ENCODE measurements at places on chromosomes 16 and 17. TPM values are rescaled to one million over a fixed set of nuclear protein-coding genes. Genes with fewer than 3 reads are reported as not detected.

DNA sequence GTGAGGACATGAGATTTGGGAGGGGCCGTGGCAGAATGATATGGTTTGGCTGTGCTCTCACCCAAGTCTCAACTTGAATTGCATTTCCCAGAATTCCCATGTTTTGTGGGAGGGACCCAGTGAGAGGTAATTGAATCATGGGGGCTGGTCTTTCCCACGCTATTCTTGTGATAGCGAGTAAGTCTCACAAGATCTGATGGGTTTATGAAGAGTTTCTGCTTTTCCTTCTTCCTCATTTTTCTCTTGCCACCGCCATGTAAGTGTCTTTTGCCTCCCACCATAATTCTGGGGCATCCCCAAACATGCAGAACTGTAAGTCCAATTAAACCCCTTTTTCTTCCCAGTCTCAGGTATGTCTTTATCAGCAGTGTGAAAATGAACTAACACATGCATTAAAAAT, 40.6 kb downstream of the CCT6B start:
- no peaks in the 10 kb centered on the region for H3K36me3 ChIP-seq
- no peak overlapping the region for H3K27ac ChIP-seq
- no peaks in the 10 kb centered on the region for H3K4me1 ChIP-seq
- H3K27me3 ChIP-seq = no peaks in the 10 kb centered on the region

GRCh38 chr17:1299552-1300370, 20.3 kb downstream of the TRARG1 start:
- H3K4me3 ChIP-seq = no peak overlapping the region
- no peak overlapping the region for H3K27ac ChIP-seq
- no peaks in the 10 kb centered on the region for H3K4me1 ChIP-seq

GRCh38 chr17:44610871-44611270, 45.4 kb upstream of the MEIOC start:
- H3K4me1 ChIP-seq = no peaks in the 10 kb centered on the region
- H3K4me3 ChIP-seq = no peak overlapping the region
- no peaks in the 10 kb centered on the region for H3K27me3 ChIP-seq

DNA sequence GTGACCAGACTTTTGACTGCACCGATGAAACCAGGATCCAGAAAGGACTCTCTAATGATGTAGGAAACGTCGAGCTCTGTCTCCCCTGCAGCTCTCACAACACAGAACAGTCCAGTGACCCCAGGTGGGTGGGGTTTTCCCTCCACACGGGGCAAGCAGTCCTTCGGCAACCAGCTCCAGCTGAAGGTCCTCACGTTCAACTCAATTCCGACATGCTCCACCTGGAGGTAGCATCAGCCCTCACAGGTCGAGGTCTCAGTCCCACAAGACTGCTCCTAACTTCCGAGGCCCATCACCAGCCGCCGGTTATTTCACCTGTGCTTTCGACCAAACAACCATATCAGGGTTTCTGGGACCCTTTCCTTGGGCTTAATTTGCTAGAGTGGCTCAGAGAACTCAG, 28.2 kb downstream of the ITGAE start:
- H3K27ac ChIP-seq = no peak overlapping the region
- H3K36me3 ChIP-seq = no peaks in the 10 kb centered on the region
- H3K27me3 ChIP-seq = no peaks in the 10 kb centered on the region
- no peak overlapping the region for H3K4me3 ChIP-seq

GRCh38 chr16:85062323-85062722, 34.7 kb downstream of the KIAA0513 start:
- peaks cover 3% of the 10 kb centered on the region for H3K36me3 ChIP-seq
- no peak overlapping the region for H3K27ac ChIP-seq
- H3K4me1 ChIP-seq = peaks cover 16% of the 10 kb centered on the region
- no peak overlapping the region for H3K4me3 ChIP-seq

DNA sequence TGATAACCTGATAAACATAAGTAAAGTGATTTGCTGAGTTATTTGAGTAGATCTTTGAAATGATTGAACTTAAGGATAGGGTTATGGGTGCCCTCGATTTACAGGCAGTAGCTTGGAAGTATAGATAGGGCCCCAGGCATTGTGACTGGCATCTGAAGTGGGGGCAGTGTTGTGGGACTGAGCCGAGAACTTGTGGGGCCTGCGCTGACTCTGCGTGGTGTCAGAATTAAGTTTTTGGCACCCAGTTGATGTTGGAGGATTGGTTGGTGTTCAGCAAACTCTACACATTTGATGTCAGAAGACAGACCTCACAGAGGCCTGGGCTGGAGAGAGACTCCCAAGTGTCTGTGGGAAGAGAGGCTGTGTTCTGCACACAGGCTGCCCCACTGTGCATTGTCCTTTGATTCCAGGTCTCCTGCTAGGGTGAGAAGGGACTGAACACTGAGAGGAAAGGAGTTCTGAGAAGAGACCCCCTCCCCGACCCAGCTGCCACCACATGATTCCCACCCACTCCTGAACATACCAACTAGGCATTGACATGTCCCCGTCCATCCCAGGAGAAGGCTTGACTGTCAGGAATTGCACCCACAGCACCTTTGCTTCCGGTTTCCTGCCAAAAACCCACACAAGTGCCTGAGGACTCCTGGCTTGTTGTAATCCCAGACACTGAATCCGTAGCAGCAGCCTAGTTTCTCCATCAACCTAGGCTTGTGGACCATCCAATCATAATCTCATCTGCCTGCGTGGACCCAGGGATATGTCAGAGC, 4.5 kb downstream of the ZNF267 start:
- H3K36me3 ChIP-seq = no peaks in the 10 kb centered on the region
- H3K4me3 ChIP-seq = no peak overlapping the region
- H3K4me1 ChIP-seq = peaks cover 76% of the 10 kb centered on the region
- H3K27ac ChIP-seq = peak overlapping the region; percentile 42
- DNase-seq = no peak
- H3K27me3 ChIP-seq = no peaks in the 10 kb centered on the region

DNA sequence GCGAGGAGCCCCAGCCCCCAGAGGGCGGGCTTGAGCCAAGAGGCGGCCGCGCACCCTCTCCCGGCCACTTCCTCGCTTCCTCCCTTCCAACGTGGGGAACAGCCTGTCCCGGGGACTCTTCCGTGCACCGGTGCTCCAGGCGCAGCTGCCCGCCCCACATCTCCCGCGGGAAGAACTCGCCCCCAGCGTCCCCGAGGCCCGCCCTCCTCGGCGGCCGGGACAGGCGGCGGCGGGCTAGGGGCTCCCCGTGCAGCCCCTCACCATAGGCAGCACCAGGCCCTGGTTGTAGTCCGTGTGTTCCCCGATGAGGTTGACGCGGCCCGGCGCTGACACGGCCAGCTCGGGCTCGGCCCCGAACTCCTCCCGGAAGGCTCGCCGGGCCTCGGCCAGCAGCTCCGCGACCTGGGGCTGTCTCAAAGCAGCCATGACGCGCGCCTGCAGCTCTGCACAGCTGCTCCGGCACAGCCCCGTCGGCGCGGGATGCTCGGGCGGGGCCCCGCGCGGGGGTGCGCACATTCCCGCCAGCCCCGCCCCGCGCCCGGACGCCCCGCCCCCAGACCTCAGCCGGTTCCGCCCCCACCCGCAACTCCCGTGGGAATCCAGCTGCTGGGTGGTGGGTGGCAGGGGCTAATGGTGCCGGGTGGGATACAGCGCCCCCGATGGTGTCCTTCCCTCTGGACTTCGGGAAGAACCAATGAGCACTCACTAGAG, at the start of gene GALK1:
Gene GALK1, minus strand, starts transcription at position 482 of the 711 bp plus-strand sequence. Its CDS starts 56 bp downstream, at position 426.
- peaks cover 6% of the 10 kb centered on the region for H3K36me3 ChIP-seq
- H3K4me1 ChIP-seq = peaks cover 17% of the 10 kb centered on the region
- peak within 1 kb of the TSS; percentile 58 for H3K27ac ChIP-seq

GRCh38 chr17:82095777-82096708, 2.0 kb downstream of the FASN start:
- no peaks in the 10 kb centered on the region for H3K4me1 ChIP-seq
- no peak overlapping the region for H3K27ac ChIP-seq
- no peak overlapping the region for H3K4me3 ChIP-seq
- H3K36me3 ChIP-seq = peaks cover 30% of the 10 kb centered on the region
- H3K27me3 ChIP-seq = no peaks in the 10 kb centered on the region

- H3K27ac ChIP-seq = no peak overlapping the region
- no peaks in the 10 kb centered on the region for H3K4me1 ChIP-seq
- no peaks in the 10 kb centered on the region for H3K36me3 ChIP-seq
These were observed 15.0 kb upstream of the SCIMP start for GRCh38 chr17:5249615-5250014.

DNA sequence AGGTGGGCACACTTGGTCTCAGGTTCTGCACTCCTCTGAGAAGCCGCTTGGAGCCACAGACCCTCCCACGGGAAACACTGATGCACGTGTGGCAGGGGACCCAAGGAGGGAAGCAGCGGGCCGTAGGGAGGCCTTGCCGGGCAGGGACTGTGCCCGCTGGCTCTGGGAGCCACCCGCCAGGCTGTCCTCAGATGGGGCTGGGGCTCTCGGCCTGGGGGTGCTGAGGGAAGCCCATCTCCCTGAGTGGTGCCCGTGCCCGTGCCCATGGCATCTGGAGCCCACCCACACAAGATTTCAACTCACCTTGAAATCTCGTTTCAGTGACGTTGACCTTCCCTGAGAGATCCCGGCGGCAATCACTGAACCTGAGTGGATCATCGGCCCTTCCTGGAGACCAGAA, 12.6 kb upstream of the CCDC154 start:
- no peak overlapping the region for H3K4me3 ChIP-seq
- peaks cover 85% of the 10 kb centered on the region for H3K36me3 ChIP-seq
- H3K27me3 ChIP-seq = no peaks in the 10 kb centered on the region

DNA sequence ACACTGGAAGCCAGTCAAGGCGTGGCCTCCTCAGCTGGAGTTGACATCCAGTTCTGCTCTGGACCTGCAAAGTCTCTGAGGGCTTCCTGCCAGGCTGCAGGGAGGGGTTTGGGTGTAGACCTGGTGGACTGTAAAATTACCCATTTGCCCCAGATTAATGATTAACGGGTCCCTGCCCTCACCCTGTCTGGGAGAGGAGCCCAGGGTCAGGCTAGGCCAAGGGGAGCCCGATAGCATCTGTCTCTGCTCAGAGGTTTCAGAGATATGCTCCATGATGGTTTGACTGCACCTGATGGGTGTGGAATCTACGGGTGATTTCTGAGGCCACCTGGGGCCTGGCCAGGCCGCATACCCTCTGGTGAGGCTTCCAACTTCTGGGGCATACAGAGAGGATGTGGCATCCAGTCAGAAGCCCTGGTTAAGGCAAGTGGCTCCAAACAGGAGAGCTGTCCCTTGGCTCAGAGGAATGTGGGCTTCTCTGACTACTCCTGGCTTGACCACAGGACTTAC, 11.2 kb downstream of the PPY start:
- H3K27me3 ChIP-seq = peaks cover 14% of the 10 kb centered on the region
- H3K4me3 ChIP-seq = no peak overlapping the region
- H3K36me3 ChIP-seq = no peaks in the 10 kb centered on the region

DNA sequence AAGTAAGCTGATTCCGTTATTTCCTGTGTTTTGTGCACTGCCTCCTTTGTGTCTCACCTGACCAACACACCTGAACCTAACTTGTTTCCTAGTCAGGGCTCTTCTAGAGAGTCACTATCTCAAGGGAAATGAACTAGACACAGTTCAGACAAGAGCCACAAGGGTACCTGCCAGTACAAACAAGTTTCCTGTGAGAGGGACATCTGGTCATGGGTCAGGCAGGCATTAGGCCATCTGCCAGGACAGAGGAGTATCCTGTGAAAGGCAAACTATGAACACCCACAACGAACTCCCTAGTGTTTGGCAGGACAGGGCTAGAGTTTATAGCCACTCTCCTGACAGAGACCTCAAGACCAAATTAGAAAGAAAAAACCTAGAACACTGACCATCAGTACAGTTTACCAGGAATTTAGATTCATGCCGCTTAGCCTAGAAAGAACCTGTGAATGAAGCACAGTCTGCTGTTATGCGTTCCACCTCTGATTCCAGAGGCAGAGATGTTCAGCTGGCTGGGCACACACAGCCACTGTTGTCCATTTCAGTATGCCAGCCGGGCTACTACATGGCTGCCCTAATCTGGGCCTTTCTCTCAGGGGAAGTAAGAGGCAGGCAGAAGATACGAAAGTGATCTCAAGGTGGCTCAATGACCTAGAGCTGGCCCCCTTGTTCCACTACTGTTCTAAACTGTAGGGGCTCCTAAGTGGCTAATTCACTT, 20.7 kb upstream of the GLG1 start:
- no peaks in the 10 kb centered on the region for H3K27me3 ChIP-seq
- H3K36me3 ChIP-seq = peaks cover 68% of the 10 kb centered on the region
- H3K4me1 ChIP-seq = peaks cover 7% of the 10 kb centered on the region

- no peaks in the 10 kb centered on the region for H3K27me3 ChIP-seq
- no peak for DNase-seq
- H3K4me3 ChIP-seq = no peak overlapping the region
These were observed 66.7 kb downstream of the GTF3C1 start for GRCh38 chr16:27483088-27483437.

GRCh38 chr17:14882131-14882530, 383.0 kb downstream of the PMP22 start:
- DNase-seq = no peak
- H3K36me3 ChIP-seq = no peaks in the 10 kb centered on the region
- H3K4me3 ChIP-seq = no peak overlapping the region
- H3K4me1 ChIP-seq = no peaks in the 10 kb centered on the region

GRCh38 chr16:54290833-54291655, 4.5 kb upstream of the IRX3 start:
- H3K4me1 ChIP-seq = no peaks in the 10 kb centered on the region
- peaks cover 44% of the 10 kb centered on the region for H3K27me3 ChIP-seq
- no peak overlapping the region for H3K27ac ChIP-seq
- no peak overlapping the region for H3K4me3 ChIP-seq

DNA sequence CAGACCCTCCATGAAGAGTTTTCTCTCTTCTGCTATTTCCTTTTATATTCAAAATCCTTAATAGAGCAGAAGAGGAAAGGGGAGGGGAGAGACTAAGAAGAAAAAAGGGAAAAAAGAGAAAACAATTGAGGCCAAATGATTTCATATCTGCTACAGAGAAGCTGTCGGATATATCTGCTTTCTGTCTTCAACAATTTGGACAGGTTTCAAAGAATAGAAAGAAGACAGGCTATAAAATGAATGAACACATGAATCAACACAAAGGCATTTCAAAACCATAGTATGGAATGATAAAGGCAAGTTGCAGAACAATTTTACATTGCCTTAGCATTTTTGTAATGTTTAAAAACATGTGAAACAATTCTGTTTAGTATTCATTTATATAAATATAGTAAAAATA, 4.7 kb upstream of the CMTR2 start:
- H3K27me3 ChIP-seq = no peaks in the 10 kb centered on the region
- H3K4me3 ChIP-seq = no peak overlapping the region
- H3K27ac ChIP-seq = no peak overlapping the region
- H3K4me1 ChIP-seq = peaks cover 3% of the 10 kb centered on the region
- no peaks in the 10 kb centered on the region for H3K36me3 ChIP-seq
- no peak for DNase-seq

The FCSK gene
- polyA plus RNA-seq = 5.9 TPM

The FOXL1 gene
- 0.69 TPM for polyA plus RNA-seq

Data from heart left ventricle (tissue), 16 donors.